ENCODE measurements at places on chromosomes 6 and 20.

- DNase-seq, result no peak
These were observed 171.3 kb downstream of the FAXC start for GRCh38 chr6:99178168-99178567.

- DNase-seq, result no peak
These were observed 223.3 kb downstream of the TMEM242 start for GRCh38 chr6:157099912-157100593.

GRCh38 chr6:78836598-78836997, 30.8 kb upstream of the IRAK1BP1 start:
- DNase-seq, result no peak

DNA sequence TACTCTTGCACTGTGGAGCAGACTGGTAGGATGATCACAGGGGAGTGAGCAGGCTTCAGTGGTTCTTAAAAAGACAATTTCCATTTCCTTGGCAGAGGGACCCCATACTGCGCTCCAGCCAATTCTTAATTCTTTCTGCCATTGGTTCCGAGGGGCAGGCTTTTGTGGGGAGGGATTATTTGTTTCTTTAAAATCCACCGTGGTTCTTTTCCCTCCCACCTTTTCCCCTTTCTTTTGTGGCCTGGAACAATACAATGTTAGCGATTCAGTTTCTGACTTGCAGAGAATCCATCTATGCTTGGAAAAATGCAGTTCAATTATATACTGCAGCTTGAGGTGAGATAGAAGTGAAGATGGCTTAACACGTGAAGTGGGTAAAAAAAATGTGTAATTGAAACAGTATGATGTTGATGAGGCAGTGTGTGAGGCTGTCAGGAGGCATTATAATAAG, 379.0 kb upstream of the FLRT3 start:
- no peak for DNase-seq

GRCh38 chr6:5379647-5380242, 118.4 kb downstream of the FARS2 start:
- DNase-seq, result peak; percentile 46

GRCh38 chr6:107083047-107083768, 32.1 kb downstream of the BEND3 start:
- DNase-seq, result no peak

GRCh38 chr6:47165918-47166317, 123.8 kb upstream of the ADGRF1 start:
- DNase-seq, result no peak

DNA sequence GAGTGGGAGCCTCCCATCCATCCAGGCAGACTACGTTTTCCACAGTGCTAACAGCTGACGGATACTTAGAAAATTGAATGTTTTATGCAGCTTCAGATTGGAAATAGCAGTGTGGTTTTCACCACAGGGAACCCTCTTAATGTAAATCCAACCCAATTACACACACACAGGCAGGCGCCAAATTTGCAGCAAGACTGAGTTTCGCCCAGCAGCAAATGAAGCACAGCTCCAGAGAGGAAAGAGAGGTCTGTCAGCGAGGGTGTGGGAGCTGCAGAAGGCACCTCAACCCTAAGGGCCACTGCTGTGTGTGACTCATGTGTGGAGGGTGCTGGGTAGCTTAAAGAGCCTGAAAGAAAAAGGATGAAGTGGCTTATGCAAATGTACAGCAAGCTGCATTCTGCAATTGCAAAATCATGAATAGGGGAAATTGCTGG, 365.7 kb downstream of the MAFB start:
- DNase-seq, result no peak

Data from glutamatergic neuron (in vitro differentiated cells).